ENCODE measurements at places on chromosomes 1 and 21.

GRCh38 chr1:229229137-229229720 lies 41.7 kb upstream of the RAB4A start:
- no peak for DNase-seq

DNA sequence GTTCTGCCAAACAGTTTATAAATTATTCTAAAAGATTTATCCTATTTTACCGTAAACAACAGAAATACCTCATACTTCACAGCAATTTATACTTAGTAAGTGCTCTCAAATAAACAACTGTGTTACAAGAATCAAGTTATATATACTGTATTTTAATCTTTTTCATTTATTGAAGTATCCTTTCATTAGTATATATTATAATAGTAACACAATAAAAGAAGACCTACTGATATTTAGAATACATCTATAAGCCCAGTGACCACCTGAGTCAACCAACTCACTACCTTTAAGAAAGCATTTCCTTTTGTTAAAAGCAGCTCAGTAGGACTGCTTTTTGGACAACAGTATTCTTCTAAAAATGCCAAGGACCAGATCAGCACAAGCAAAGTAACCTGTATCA lies 5.9 kb downstream of the TMCO1 start:
- no peak for DNase-seq

DNA sequence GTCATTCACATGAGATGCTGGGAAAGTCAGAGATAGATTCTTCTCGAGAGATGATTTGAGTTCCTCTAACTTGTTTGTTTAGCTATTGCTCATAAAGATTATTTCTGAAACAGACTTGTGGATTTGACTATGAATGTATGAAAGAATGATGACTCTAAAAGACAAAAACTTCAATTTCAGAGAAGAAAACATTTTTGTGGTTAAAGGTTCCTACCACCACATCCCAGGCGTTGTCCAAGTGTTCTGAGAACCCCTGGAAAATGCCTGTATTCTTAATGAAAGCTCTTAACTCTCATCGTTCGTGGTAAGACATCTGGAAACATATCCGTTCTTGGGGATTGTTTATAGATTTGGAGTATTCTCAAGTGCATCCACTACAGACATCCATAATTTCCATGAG lies 228.7 kb downstream of the BARHL2 start:
- no peak for DNase-seq

DNA sequence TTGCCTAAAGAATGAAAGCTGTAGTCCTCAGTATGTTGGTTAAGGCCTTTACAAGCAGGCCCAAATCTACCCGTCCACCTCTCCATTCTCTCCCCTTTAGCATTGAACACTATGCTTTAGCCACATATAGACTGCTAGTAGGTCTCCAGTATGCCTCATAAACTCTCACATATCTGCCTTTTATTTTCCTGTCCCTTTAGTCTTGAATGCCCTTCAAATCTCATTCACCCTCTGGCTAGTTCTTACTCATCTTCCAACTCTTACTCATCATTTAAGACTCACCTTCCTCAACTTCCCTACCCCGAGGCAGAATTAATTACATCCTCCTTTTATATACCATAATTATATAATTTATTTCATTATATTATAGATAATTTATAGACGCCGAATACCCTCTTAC lies 78.7 kb upstream of the TSPAN2 start:
- no peak for DNase-seq

- no peak for DNase-seq
Measured at GRCh38 chr1:171296897-171297296, 17.1 kb upstream of the FMO4 start.

DNA sequence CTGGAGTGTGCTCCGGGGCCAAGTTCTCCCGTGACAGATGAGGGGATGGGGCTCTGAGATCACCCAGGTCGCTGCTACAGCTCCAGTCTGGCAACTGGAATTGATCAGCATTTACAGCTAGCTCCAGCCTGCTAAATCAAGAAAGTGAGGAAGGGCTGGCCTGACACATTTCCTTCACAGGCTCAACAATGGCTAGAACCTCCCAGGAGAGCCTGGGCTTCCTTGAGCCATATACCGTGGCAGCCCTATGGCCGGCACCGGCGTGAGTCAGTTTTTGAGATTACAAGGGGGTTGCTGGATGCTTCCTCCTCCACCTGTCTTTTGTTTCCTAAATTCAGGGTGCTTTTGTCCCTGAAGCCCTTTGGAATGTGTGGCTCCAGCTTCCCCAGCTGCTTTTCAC lies 104.2 kb downstream of the ETS2 start:
- DNase-seq, result no peak

- DNase-seq, result no peak
Measured at GRCh38 chr1:41416081-41416480, 54.8 kb downstream of the FOXO6 start.

- no peak for DNase-seq
Measured at GRCh38 chr1:11407301-11407994, 71.5 kb upstream of the DISP3 start.

All from GM06990 (cell line).